Stimulated activated CD4-positive, alpha-beta T cell treated with anti-CD3 and anti-CD28 coated beads, Interleukin-15, amount 100 ng/mL, for 1 hour (primary cell): ENCODE measurements at places on chromosomes 7 and 10.

DNA sequence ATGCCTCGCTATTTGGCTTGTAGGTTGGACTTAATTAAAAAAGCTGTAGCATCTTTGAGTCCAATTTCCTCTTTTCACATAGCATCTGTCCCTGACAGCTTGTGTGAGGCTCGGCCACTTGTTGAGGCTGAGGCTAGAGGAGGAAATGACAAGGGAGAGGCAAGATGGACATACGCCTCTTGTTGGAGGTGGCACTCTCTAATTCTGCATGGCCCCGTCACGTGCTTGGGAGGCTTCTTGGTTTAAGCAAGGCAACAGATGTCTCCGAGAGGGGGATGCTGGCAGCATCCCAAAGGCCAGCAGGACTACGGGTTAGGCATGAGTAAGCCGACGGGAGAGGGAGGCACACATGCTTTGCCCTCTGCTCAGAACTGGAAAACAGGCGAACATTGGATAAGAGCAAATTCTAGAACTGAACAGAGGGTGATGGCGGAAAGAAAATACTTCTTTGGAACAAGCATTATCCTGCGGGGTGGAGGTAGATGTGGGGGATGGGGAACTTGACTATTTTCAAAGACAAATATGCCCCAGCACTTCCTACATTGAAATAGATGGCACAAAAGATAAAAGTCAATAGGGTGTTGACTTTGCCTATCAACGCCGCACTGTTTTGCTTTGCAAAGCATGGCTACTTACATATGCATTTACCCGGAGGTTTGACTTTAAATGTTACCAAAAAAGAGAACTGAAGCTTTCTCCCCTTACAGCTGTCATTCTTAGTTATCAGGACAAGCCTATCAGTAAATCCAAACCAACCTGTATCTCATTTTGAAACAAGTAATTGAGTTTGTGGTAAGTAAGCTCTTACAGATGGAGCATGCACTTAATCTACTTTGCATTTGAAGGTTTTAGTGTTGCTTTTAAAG lies 94.8 kb downstream of the CHN2 start:
- DNase-seq = no peak

DNA sequence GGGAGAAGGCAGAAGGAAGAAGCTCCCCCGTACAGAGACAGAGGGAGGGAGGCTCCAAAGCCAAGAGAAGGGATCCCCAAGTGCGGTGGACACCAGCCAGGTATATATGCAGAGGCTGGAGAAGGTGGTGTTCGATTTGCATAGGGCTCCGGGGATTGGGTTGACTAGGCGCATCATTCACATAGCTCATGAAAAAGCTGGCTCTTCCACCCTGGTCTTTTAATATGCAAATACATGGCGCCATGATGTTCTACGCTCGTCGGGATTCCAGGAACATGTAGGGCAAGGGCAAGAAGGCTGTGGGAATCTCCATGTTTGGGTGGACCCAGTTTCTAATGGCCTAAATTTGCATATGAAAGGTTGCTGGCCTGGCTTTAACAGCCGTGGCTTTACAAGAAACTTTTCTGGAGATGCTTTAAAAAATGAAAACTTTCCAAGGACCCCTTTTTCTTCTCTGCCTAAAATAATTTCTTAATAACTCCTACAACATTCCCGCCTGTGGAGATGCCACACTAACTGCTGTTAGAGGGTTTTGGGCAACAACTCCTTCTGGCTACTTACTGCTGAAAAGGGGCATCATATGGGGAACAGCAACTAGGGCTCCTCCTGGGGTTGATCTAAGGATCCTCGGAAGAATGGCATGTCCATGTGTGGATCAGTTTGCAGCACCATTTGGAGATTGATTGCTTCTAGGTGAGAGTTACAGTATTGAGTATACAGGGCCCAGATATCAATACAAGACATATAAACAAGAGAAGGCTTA lies 28.3 kb downstream of the C1GALT1 start:
- DNase-seq = no peak

DNA sequence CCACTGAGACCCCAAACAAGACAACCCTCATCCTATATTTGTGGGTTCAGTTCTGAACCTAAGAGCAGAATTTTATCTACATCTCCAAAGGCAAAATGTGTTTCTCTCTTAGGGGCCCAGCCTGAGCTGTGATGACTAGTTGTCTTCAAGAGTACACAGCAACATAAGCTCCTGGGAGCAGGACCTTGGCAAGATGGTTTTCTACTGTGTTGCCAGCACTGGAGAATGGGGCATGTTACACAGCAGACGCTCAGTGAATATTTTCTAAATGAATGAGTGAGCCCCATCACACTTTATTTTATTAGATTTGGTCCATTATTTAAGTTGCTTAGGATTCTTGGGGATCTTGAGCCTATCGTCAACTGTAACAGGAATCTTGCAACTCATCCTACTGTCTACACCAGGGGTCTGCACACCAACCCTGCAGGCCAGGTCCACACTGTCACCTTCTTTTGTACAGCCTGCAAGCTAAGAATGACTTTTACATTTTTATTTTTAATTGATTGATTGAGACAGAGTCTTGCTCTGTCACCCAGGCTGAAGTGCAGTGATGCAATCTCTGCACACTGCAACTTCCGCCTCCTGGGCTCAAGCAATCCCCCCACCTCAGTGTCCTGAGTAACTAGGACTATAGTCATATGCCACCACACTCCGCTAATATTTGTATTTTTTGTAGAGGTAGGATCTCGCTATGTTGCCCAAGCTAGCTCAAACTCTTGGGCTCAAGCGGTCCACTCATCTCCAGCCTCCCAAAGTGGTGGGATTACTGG lies 347.1 kb downstream of the FGFR2 start:
- DNase-seq = no peak

- no peak for DNase-seq
Observed at GRCh38 chr7:84950836-84951235, 236.0 kb downstream of the SEMA3D start.

GRCh38 chr7:70419526-70420380 lies 712.2 kb upstream of the GALNT17 start:
- no peak for DNase-seq

GRCh38 chr10:45255706-45256105 lies 59.7 kb downstream of the OR13A1 start:
- DNase-seq = no peak

- DNase-seq = no peak
Observed at GRCh38 chr7:20240080-20240926, 23.1 kb upstream of the MACC1 start.

GRCh38 chr7:128106821-128107220 lies 75.6 kb upstream of the LRRC4 start:
- no peak for DNase-seq

- no peak for DNase-seq
Observed at GRCh38 chr7:32043688-32044087, 26.5 kb downstream of the PDE1C start.

GRCh38 chr7:23863209-23863787 lies 153.3 kb downstream of the STK31 start:
- DNase-seq = no peak

- no peak for DNase-seq
Observed at GRCh38 chr7:141389140-141389796, 161.9 kb upstream of the AGK start.

DNA sequence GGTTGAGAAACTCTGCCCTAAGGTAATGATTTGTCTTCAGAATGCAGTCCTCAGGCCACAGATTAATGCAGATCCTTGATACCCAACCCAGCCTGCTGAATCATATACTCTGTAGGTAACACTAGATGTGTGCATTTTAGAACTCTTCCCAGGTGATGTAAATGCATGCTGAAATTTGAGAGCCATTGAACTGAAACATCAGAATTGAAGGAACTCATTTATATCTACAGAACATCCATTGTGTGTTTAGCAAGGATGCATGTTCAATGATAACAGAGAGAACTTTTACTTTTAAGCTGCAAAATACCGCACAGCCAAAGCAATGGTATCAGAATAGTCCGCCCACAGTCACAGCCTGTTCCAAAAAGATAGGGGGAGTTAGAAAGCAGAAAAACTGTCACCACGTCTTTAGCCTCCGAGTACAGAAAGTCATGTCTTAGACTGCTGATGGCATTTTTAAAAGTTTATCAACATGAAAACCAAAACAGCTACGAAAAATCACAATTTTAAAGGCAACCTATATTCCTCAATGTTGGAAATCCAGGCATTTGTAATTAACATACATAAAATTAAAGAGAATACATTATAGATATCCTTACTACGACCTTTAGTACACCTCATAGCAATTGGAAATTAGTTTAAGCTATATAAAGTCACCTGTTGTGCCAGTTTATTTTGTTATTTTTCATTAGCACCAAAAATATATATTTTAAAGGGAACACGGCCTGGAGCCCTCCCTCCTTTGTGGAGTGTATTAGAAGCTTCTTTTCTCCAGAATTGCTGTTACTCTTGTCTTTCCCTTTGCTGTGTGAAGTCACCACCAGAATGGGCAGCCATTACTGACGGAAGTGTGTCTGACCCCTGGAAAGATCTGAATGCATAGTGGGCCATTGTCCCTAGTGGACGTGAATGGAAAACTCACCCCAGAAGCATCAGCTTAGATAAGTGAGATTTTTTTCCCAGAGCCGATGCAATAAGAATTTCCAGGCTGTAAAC lies 65.8 kb upstream of the PRKAR2B start:
- DNase-seq = no peak
